ENCODE measurements at places on chromosomes 5 and 9.

- no peak overlapping the region for H3K27ac ChIP-seq
- H3K4me3 ChIP-seq, result no peak overlapping the region
Measured at GRCh38 chr5:137296213-137296781, 202.8 kb downstream of the SPOCK1 start.

GRCh38 chr5:122183098-122183787 lies 53.9 kb downstream of the ZNF474 start:
- DNase-seq, result no peak
- H3K36me3 ChIP-seq, result no peaks in the 10 kb centered on the region
- H3K27ac ChIP-seq, result no peak overlapping the region
- peaks cover 27% of the 10 kb centered on the region for H3K27me3 ChIP-seq

DNA sequence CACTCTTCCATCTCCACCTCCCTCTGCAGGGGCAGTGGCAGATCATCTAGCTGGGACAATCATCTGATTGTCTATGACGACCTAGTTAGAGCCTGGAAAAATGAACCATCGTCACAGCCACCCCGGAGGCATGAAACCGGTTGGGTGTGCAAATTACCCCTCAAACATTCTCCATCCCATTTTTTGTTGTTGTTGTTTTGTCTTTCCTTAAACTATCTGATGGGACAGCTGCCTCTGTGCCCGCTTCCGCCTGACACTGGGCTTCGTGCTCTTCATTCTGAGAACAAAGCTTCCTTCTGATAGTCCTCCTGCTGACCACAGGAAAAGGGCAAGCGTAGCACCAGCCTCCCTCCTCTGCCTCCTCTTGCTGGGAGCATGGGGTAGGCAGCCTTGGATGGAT lies 7.0 kb upstream of the NDST1 start:
- no peaks in the 10 kb centered on the region for H3K27me3 ChIP-seq
- DNase-seq, result no peak
- no peaks in the 10 kb centered on the region for H3K36me3 ChIP-seq
- H3K27ac ChIP-seq, result no peak overlapping the region
- no peak overlapping the region for H3K4me3 ChIP-seq

DNA sequence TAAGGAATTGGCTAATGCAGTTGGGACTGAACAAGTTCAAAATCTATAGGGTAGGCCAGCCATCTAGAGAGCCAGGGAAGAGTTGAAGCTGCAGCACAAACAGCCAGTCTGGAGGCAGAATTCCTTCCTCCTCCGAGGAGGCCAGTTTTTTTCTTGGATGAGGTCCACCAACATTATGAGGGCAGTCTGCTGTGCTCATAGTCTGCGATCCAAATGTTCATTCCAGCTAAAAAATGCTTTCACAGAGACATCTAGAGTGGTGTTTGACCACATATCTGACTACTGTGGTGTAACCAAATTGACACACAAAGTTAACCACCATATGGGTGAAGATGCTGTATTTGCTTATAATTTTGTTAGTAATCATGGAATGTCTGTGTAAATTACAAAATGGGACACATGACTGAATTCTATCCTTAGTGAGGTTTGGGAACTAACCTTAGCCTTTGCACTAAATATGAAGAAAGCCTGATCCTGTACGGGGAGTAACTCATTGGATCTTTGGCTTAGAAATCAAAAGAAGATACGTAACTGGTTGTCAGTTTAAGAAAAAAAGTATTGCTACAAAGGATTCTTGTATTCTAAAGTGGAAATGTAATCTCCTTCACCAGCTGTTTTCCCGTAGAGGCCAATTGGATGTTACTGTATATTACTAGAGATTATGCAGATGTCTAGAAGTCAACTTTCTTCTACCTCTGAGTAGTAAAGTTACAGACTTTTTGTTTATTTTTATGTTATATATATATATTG lies 70.6 kb downstream of the SPIN1 start:
- peaks cover 15% of the 10 kb centered on the region for H3K4me1 ChIP-seq
- no peak overlapping the region for H3K27ac ChIP-seq
- H3K27me3 ChIP-seq, result no peaks in the 10 kb centered on the region
- no peak for DNase-seq

DNA sequence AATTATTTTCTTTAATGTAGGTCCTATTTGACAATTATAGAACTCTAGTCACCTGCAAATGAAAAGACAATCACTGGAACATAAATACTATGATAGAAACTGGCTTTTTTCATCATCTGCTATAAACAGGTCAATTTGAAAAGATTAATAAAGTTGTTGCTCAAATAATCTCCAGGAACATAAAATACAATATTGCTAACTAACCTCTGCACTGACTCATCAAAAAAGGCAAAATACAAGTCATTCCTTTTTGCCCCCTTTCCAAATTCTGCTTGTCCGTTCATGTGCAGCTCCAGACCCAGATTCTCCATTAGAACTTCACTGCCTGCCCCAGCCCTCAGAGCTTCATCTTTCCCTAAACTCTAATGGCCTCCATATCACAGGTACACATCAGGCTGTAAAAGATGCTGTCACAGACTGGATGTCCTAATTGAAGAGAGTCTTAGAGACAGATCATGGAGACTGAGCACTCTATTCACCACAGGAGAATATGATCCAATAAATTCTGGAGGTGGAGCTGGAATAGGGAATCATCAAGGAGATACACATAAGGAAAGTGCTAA lies 1.6 kb downstream of the DCTN4 start:
- DNase-seq, result no peak
- H3K27ac ChIP-seq, result peak overlapping the region; percentile 75
- H3K4me3 ChIP-seq, result no peak overlapping the region
- peaks cover 51% of the 10 kb centered on the region for H3K4me1 ChIP-seq
- no peaks in the 10 kb centered on the region for H3K27me3 ChIP-seq
- peaks cover 50% of the 10 kb centered on the region for H3K36me3 ChIP-seq

DNA sequence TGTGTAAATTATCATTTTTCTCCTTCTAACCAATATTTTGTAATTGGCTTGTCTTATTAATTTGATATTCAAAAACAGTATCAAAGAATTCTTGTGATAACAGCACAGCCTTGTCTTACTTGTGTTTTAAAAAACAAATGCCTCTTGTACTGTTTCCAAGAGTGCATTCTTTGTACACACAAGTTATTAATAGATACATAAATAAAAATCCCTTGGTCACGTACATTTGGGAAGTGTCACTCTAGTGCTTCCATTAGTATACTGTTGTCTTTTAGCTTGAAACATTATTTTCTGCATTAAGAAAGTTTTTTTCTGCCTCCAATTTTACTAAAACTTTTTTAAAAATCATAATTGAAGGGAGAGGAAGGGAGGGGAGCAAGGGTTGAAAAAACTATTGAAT lies 133.2 kb downstream of the PIP5K1B start:
- H3K4me1 ChIP-seq, result no peaks in the 10 kb centered on the region
- H3K4me3 ChIP-seq, result no peak overlapping the region
- H3K27me3 ChIP-seq, result no peaks in the 10 kb centered on the region
- H3K27ac ChIP-seq, result no peak overlapping the region
- H3K36me3 ChIP-seq, result no peaks in the 10 kb centered on the region
- no peak for DNase-seq

Measured in activated T-cell treated with anti-CD3 and anti-CD28 coated beads, Interleukin-2, amount 50 U/mL, for 24 hours (primary cell).